ENCODE measurements at places on chromosomes 12 and 14.

- DNase-seq = no peak
Measured at GRCh38 chr12:58079806-58080205, 138.4 kb downstream of the ATP23 start.

DNA sequence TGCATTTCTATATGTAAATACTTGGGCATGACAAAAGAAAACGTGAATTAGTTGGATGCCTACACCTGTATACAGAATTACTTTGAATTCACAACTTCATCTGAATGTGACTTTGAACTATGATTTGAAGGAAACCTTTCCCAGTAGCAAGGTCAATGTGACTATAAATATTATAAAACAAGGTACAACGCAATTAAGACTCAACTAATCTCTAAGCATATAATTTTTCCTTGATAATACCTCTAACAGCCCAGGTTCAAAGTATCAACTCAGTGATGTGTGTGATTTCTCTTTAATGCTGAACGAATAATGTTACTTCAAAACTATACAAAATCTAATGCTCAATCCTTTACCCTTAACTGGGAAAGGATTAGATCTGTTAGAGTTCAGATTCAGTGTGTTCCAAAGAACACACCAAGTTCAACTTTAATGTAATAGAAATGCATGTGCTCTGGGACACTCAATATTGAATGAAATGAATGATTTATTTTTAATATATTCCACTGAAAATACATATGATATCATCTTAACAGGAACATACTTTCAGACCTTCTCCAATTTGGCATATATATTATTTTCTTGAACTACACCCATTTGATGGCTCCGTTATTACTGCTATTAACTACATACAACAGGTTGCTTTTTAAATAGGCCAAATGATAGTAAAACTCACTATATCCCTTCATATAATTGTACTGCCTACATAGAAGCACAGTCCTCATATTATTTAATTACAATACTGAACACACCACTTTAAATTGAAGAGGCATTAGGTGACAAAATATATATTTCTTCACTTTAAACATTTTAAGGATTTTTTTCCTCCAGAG is 40.1 kb upstream of the MTERF2 start:
- no peak for DNase-seq

- no peak for DNase-seq
Measured at GRCh38 chr14:104517867-104518266, 61.7 kb upstream of the C14orf180 start.

GRCh38 chr14:66824251-66824650 is 316.3 kb downstream of the GPHN start:
- no peak for DNase-seq

GRCh38 chr12:92404259-92404894 is 258.7 kb upstream of the BTG1 start:
- DNase-seq = no peak

- DNase-seq = no peak
Measured at GRCh38 chr12:96402061-96402460, 1.8 kb upstream of the CDK17 start.
